ENCODE measurements at places on chromosomes 13 and 19.

GRCh38 chr13:60074397-60074796 lies 89.3 kb downstream of the DIAPH3 start:
- no peak for DNase-seq

DNA sequence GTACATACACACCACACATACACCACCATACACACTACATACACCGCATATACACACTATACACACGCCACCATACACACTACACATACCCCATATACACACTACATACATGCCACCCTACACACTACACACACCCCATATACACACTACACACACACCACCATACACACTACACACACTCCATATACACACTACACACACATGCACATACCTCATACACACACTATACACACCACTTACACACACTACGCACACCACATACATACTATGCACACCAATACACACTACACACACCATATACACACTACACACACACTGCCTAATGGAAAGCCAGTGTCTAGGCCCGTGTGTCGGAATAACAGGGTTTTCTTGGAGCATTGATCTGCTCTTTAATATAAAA lies 27.5 kb downstream of the CRYL1 start:
- no peak for DNase-seq

DNA sequence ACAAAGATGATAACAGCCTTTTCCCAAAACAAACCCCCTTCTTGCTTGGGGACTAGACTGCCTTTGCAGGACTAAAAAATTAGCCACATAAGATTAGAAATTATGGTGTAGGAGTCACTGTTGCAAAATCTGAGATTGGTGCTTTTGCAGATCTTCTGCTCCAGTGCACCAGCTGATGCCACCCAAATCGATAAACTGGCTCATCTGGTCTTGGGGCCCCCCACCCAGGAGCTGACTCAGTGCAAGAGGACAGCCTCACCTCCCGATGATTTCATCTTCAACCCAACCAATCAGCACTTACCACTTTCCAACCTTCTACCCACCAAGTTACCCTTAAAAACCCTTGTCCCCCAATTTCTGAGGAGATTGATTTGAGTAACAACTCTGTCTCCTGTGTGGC lies 47.1 kb upstream of the PEPD start:
- no peak for DNase-seq

DNA sequence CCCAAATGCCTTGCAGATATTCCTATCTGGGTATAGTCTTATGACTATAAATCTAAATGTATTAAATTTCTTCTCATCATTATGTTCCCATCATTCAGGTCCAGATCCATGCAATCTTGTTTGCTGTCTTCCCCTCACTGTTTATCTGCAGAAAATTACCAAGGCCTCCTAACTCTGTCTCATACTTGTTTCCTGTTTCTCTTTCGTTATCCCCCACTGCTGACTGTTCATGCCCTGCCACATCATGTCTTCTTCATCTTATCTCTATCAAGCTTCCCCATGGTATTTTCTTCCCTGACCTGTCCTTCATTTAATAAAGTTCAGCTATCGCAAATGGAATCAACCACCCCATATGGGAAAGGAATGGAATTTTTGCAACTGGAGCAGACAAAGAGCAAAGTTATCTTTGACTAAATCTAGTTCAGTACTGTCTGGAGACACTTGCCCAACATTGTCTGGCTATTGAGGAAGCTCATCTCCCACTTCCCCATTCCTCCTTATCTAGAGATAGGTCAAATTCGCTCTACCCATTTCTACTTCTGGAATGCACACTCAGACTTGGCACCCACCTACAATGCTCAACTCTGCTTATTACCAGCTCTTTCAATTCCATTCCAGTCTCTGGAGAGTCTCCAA lies 1358.1 kb downstream of the EFNB2 start:
- no peak for DNase-seq

GRCh38 chr13:111282425-111282824 lies 38.0 kb upstream of the TEX29 start:
- no peak for DNase-seq

DNA sequence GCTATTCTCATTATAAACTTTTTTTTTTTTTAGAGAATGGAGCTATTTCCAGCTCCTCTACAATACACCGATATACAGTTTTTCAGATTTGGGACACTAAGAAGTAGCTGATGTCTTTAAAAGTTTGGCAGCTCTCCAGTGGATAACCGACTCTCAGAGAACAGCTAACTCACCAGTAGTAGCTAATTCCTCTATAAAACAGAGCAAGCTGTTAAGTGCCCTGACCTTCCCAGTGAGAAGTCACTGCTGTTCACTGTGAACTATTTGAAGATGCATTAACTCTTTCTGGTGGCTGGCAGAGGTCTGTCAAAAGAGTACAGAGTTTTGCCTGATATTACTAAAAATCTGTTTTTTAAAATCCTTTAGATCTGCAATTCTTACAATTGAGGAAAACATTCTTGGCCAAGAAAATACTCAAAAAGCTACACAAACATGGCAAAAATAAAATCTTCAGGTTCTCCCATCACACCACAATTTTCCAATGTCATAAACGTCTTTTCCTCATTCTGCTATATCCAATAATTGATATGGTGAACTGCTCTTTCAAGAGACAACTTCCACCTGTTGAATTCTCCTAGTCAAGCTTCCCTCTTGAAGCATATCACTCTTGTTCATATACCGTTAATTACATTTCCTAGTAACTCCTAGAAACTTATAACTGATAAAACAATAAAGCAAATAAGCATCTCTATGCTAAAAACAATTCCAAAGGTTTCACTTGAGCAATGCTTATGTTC lies 44.2 kb downstream of the TBC1D4 start:
- no peak for DNase-seq

DNA sequence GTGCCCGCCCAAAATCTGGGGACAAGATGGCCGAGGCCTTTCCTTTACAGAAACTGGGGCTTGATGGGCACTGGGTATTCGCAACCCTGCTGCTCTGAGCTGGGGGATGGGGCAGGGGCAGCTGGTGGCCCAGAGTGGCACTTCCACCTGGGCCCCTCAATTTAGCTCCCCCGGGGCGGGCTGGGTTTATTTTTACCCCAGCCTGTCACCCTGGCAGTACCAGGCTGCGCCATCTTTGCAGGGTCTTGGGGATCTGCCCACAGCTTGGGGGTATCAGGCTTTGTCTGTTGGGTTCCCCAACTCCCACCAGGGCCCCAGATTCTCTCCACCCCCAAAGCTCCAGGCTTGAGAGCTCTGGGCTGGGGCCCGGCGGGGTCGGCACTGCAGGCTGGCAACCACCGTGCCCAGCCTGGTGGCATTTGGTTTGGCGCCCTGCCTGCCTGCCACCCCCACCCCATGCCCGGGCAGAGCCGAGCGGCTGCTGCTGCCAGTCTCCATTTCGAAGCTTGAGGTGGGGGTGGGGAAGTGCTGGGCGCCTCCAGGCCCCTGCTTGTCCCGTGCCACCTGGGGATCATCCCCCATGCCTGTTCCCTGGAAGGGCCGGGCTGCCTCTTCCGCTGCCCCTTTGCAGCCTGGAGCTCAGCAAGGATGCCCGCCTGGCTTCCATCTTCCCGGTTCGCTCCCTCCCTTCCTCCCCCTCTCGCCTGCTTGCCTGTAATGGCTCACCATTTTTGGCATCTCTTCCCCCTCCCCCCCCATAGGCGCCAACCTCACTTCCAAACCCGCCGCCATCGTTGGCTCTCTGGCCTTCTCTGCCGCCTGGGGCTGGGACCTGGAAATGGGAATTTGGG lies 11.4 kb downstream of the NFIX start:
- DNase-seq = no peak

DNA sequence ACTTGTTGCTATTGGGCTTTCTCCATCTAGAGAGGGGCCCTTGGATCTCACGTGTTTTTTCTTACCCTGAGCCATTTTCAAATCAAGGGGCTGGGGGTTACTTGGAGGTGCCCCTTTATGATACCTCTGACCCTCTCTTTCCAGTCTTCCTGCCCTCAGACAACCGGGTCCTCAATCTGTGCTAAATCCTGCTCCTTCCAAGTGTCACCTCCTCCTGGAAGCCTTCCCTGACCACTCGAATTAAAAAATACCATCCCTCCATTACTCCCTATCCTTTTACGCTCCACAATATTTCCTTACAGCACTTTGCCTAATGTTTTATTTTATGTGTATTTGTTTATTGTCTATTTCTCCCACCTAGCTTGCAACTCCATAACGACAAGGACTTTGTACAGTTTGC lies 3.3 kb downstream of the KLK8 start:
- no peak for DNase-seq

- no peak for DNase-seq
Observed at GRCh38 chr13:113365583-113365970, 1.6 kb upstream of the GRTP1 start.

DNA sequence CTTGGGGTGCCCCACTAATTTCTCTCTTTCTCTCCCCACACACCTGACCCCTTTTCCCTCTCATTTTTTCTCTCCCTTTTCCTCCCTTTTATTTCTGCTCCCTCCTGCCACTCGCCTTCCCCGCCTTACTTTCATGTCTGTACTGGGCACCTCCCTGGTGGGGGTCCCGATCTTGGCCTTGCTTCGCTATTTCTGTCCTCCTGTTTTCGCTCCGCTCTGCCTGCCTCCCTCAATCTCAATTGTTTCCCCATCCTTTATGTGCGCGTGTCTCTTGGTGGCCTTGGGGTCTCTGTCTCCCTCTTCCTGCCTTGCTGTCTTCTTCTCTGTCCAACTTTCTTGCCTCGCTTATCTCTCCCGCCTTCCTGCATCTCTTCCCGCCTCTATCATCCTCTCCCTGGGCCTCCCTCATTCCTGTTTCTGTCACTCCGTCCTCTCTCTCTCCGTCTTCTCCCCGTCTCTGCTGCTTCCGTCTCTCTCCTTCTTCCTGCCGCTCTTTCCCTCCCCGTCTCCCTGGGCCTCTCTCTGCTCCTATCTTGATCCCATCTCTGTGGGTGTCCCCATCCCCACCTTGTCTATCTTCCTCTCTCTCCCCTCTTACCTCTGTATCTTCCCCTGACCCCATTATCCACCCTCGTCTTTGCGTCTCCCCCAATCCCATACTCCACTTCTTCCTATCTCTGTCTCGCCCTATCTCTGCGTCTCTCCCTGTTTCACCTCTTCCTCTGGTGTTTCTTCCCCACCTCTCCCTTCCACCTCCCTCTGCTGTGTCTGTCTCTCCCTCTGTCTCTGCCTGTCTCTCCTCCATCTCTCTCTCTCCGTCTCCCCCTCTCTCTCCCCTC lies 4.0 kb downstream of the GRIN2D start:
- no peak for DNase-seq

DNA sequence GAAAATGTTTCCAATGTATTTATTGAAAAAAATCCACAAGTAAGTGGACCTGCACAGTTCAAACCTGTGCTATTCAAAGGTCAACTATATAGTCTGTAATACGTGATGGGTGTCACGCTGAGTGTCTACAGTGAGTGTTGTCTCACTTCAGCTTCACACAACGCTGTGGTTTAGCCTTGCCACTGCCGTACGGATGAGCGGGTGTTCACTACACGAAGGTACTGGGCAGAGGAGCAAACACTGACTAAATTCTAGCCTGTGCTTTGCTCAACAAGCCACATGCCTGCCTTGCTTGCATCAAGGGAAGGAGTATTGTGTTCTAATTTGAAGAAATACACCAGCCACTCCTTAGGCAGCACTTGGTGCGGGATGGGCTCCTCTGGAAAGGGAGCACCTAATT lies 3.4 kb upstream of the FFAR3 start:
- no peak for DNase-seq

GRCh38 chr19:30807278-30807677 lies 435.1 kb downstream of the ZNF536 start:
- DNase-seq = no peak

GRCh38 chr13:20773194-20774080 lies at the start of gene EEF1AKMT1:
EEF1AKMT1 (minus strand) TSS chr13:20773961; CDS start chr13:20757598, 16,363 bp downstream.
- peak; percentile 68 for DNase-seq

GRCh38 chr13:99214731-99215130 lies 14.1 kb downstream of the UBAC2 start:
- no peak for DNase-seq
